Stimulated activated CD4-positive, alpha-beta T cell treated with anti-CD3 and anti-CD28 coated beads, Interleukin-1b, Interleukin-23, amount 100 ng/mL, for 1 hour (primary cell): ENCODE measurements at places on chromosomes 5 and 9.

DNA sequence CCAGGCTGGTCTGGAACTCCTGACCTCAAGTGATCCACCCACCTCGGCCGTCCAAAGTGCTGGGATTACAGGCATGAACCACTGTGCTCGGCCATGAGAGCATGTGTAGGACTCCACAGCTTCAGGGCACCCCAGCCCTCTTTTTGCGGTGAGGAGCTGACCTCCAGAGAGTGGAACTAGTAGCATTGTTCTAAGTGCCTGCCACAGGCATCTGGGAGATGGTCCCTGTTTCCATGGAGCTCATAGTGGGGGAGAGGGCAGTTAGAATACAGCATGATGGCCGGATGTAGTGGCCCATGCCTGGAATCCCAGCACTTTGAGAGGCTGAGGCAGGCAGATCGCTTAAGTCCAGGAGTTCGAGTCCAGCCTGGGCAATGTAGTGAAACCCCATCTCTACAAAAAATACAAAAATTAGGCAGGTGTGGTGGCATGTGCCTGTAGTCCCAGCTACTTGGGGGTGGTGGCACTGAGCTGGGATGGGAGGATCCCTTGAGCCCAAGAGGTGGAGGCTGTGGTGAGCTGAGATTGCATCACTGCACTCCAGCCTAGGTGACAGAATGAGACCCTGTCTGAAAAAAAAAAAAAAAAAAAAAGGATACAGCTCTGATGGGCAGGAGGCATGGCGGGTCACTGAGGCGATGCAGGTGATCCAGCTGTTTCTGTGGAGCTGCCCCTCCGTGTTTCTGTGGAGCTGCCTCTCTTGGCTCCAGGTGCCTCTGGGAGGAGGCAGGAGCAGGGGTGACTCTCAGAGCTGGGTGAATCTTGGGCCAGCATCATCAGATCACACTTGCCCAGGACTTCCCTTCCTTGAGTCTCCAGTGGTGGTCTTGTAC, 4.2 kb downstream of the ASS1 start:
- DNase-seq: no peak

DNA sequence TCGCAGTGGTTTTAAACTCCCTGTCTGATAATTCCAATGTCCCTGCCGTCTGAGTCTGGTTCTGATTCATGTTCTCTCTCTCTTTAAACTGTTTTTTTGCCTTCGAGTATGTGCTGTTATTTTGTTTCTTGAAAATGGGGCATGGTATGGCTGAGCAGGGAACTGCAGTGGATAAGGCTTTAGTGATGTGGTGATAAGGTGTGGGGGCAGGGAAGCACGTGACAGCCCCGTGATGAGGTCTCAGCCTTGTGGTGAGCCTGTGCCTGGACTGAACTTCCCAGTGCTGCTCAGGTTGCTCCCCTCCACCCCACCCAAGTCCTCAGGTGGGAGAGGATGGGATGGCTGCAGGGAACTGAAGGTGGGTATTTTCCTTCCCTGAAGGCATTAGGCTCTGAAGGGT, 5.5 kb upstream of the ZNF354B start:
- DNase-seq: no peak

DNA sequence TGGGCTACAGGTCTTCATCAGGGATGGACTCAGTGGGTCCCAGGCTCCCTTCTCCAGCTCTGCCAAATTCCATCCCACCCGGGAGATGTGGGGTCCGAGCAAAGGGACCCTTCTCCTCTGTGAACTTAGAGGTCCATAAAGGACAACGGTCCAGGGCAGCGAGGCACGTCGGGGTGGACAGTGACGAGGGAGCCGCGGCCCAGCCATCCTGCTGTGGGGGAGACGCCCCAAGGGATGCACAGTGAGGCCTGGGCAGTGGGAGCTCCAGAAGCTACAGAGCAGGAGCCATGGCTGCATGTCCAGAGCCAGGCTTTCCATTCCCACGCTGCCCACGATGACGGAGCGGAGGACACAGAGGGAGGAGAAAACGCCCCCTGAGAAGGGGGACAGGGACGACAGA, 107.5 kb upstream of the PPP1R26 start:
- no peak for DNase-seq

DNA sequence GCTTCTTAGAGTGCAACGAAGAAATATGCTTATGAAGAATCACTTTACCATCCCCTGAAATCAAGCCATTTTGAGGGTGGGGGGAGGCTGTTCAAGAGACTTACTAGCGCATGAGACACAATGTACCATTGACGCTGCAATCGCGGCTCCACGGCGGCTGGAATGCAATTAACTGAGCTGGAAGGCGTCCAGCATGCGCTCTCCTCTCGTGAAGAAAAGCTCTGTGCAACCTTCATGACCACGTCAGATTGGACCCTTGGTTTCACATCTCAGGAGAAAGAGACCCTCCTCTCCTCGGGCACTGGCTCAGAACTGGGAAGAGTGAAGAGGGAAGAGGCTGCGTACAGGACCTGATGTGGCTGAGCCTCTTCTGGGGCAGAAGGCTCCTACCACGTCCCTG, 138.5 kb upstream of the IRX2 start:
- no peak for DNase-seq
